ENCODE measurements at places on chromosomes 2 and 18.

DNA sequence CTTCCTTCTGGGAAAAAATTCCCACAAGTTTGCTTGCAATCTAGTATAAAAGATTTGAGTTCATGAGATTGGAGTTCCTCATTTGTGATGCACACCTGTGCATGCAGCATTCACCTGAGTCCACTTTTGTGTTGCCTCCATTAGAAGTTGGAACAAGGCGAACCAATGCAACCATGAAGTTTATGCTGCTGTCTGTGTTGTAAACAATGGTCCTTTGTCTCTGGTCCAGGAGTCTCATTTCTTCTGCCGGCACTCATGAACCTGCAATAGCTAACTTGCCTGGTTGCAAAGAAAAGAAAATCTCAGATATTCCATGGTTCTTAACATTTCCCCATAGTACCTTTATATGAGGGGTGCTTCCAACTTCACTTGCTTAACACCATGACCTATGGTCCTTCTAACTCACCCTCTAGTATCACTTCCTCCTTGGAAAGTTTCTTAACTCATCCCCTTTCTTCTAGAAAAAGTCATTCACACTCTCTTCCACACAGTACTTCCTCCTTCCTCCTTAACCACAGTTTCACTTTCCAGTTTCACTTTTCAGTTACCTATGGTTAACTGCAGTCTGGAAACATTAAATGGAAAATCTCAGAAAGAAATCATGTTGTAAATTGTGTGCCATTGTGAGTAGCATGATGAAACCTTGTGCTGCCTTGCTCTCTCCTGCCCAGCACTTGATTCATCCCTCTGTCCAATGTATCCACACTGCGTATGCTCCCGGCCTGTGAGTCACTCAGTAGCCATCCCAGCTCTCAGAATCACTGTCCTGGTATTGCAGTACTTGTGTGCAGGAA, 128.8 kb upstream of the TRIB2 start:
- peak; percentile 96 for DNase-seq

DNA sequence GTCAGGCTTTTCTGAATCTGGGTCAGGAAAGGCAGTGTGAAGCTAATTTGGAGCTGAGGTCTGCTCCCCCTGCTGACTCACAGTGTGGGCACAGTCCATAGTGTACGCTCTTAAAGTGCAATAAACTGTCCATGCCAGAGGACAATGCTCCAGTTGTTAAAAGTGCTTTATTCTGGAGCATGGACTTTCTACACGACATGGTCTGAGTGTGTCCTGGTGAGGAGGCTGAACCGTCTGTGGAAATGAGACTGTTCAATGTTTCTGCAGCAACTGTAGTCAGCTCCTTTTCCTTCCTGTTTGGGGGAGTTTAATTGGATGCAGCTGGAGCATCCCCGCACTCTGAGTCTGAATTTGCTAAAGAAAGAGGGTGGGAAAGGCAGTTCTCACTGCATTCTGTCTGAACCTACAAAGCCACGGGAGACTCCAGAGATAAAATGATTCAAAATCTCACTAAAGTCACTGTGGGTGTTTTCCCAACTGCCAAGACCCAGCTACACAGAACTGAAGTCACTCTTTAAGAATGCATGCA, 110.2 kb upstream of the TRIB2 start:
- DNase-seq, result peak; percentile 66

DNA sequence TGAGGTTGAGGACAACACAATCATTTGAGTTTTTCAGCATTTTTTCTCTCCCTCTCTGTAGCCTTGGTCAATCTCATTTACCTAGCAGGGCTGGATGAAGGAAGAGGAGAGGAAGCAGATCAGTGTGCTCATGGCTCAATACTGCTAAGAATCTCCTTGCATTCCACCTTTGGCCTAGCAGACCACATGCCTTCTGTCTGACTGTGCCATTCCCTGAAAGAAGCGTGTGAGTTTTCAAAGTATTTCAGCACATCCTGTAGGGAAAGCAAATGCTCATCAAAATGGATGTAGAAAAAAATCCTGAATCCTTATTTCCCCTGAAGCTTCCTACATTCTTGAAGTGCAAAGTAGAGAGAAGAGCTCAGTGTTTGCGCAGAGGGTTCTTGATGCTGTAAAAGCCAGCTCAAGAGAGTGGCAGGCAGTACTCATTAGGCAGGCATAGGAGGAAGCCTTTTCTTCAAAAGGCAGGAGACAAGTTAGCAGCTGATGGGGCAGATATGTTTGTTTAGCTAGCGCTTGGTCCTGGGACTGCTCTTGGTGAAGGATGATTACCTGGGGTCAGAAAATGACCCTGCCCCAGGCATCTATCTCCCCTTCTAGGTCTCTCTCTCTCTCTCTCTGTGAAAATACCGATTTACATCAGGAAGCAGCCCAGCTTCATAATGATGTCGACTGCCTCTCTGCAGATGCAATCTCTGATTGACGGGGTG, 14.4 kb upstream of the PIK3C3 start:
- DNase-seq, result peak; percentile 97

- peak; percentile 94 for DNase-seq
These were observed 50.0 kb downstream of the SLC8A1 start for GRCh38 chr2:40401896-40402295.

All from IMR-90 (cell line).